Fibroblast of skin of left biceps (primary cell): ENCODE measurements at places on chromosomes 16 and 17.
A peak's percentile ranks its signal among the peaks of the same experiment; 100 is the strongest.

GRCh38 chr17:32142857-32143526 is 690 bp downstream of the RHOT1 start:
- no peak for DNase-seq

DNA sequence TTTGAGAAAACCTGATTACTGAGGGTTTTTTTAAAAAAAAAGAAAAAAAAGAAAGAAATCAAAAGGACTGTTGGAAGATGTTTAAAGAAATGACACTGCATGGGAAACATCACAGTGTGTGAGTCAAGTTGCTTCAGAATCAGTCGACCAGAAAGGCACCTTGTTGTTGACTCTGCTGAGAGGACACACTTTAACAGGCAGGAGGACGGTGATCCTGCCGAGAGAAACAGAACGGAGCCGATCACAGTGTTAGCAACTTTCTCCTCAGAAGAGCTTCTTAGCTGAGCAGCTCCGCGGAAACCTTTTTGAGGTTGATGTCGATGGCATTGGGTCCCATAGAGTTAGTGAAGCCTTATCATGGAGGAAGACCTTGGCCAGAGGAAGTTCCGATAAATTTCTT is 538.7 kb downstream of the RBFOX1 start:
- no peak for DNase-seq

- no peak for DNase-seq
Measured at GRCh38 chr17:66446419-66446818, 144.0 kb downstream of the PRKCA start.

DNA sequence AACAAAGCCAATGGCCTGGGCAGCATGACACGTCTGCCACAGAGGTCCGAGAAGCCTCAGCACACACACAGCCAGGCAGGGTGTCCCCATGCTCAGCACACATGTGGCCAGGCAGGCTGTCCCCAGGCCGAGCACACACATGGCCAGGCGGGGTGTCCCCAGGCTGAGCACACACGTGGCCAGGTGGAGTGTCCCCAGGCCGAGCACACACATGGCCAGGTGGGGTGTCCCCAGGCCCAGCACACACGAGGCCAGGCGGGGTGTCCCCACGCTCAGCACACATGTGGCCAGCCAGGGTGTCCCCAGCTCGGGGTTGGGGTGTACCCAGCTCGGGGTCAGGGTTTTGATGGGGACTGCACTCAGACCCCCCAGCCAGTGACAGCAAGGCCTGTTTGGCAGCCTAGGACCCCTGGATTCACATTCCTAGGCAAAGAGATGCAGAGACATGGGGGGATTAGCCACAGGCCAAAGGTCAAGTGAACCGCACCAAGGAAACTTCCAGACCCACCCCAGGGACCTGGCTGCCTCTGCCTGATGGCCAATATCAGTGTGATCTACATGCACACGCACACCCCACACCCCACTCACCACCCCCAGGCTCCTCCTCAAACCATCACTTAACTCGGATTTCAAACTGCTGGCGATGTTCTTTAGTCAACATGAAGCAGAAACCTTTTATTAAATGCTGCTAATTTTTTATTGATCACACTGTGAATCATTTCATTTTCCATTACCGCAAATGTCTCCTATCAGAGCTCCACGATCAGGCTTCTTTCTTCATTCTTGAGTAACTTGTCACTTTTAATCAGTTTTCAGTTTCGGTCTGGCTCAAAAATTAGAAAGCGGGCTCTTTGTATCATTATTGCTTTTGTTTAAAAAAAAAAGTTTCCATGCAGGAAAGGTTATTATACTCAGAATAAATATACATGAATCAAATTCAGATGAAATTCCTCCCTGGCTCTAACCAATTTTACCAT is 111.4 kb downstream of the ZNF423 start:
- no peak for DNase-seq

DNA sequence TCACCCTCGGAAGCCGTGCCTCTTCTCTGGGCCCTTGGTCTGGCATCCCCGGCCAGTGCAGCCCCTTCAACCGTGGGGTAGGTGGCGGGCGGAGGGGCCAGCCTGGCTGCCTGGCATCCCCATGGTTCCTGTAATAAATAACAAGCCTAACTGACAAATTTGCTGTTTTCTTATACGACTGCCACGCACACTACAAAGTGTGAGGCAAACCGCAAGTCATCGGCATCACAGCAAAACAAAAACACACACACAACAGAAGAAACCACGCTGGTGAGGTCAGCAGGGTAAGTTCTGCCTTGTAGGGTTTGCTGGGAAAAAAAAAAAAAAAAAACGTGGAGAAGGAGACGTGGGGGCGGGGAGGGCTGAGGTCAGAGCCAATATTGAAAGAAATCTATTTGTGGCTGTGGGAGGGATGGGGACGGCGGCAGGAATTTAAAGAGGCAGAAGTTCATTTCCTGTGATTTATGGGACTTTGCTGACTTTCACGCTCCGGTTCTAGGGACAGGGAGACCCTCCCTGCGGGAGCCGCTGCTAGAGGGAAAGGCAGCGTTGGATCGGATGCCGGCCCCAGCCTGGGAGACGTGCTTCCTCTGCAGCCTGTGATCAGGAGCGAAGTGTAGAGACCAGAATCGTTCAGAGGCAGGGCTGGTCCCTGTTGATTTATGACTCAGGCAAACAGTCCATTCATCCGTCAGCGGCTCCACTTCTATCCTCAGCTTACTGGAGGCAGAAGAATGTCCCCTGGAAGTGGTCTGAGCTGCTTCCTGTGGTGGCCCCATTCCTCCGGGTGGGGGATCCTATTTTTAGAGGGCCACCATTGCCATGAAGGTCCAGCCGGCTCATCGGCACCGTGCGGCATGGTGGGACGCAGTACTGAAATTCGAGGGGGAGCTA is 162.8 kb downstream of the FOXL1 start:
- peak; percentile 50 for DNase-seq

DNA sequence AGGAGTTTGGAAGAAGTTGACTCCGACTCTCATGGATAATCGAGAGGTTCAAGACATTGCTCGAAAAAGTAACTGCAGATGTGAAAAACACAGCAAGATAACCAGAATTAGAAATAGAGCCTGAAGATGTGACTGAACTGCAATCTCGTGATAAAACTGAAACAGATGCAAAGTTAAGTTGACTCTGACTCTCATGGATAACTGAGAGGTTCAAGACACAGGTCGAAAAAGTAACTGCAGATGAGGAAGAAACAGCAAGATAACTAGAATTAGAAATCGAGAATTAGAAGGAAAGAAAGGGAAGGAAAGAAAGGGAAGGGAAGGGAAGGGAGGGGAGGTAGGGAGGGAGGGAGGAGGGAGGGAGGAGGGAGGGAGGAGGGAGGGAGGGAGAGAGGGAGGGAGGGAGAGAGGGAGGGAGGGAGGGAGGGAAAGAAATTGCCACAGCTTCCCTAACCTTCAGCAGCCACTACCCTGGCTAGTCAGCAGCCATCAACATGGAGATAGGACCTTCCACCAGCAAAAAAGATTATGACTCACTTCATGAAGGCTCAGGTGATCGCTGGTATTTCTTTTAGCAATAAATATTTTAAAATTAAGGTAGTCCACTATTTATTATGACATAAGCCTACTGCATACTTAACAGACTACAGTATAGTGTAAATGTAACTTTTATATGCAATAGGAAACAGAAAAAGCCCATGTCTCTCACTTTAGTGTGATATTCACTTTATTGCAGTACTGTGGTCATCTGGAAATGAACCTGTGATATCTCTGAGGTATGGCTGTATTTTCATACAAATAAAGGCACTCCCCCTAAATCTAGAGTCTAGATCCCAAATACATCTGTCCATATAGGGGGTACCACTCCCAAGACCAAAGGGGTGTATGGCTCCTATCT is 68.3 kb downstream of the KANSL1 start:
- DNase-seq, result no peak

- no peak for DNase-seq
Measured at GRCh38 chr17:43400943-43401717, 2.3 kb downstream of the ARL4D start.

GRCh38 chr16:73047536-73048291 is at the start of gene ZFHX3:
TSS of gene ZFHX3 (minus strand) at chr16:73048128. CDS start at chr16:72960145, 87,983 bp downstream.
- no peak for DNase-seq

- DNase-seq, result no peak
Measured at GRCh38 chr17:38350035-38350434, 1.6 kb upstream of the SOCS7 start.

GRCh38 chr16:2149630-2150417 is 1.4 kb downstream of the RAB26 start:
- no peak for DNase-seq

GRCh38 chr17:33086878-33087277 is 95.2 kb downstream of the SPACA3 start:
- no peak for DNase-seq

GRCh38 chr17:83079352-83079747 is at the start of gene METRNL:
TSS of gene METRNL (plus strand) at chr17:83079609. CDS start at chr17:83079816, 207 bp downstream.
- peak; percentile 29 for DNase-seq

GRCh38 chr17:6374761-6375312 is 60.1 kb downstream of the AIPL1 start:
- no peak for DNase-seq

- DNase-seq, result no peak
Measured at GRCh38 chr17:21538615-21539014, 153.7 kb upstream of the KCNJ18 start.

DNA sequence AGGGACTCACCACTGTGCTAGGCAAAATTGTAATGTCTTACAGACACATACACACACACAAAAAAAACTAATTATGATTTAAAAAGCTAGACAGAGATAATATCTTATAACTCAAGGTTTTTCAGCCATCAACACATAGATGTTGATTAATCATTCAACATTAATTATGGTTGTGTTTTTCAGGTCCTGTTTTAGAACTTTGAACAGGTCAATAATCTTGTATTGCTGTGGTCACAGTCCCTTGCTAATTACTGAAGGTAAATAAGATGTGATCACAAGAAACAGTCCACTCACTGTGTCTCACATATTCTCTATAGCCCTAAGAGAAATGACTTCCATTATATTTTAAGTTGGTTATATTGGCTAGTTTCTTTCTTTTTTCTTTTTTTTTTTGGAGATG is 32.4 kb upstream of the TENT4B start:
- no peak for DNase-seq

DNA sequence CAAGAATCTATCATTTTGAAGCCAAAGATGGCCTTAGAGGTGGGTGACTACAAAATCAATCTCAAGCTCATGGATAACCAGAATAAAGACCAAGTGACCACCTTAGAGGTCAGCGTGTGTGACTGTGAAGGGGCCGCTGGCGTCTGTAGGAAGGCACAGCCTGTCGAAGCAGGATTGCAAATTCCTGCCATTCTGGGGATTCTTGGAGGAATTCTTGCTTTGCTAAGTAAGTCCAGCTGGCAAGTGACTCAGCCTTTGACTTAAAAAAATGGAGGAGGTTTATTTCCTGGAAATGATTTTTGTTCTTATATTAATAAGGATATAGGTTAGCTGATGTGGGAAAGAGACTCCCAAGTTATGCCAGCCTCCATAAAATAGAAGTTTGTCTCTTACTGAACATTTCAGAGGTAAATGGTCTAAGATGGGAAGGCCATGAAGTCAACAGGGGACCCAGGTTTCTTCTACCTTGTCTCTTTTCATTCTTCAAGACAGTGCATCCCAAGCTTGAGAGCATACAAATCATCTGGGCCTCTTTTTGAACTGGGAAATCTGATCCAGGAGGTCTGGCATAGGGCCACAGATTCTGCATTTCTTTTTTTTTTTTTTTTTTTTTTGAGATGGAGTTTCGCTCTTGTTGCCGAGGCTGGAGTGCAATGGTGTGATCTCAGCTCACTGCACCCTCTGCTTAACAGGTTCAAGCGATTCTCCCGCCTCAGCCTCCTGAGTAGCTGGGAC is 19.8 kb upstream of the TANGO6 start:
- DNase-seq, result peak; percentile 85

- DNase-seq, result no peak
Measured at GRCh38 chr17:5621026-5621425, 36.7 kb upstream of the NLRP1 start.

DNA sequence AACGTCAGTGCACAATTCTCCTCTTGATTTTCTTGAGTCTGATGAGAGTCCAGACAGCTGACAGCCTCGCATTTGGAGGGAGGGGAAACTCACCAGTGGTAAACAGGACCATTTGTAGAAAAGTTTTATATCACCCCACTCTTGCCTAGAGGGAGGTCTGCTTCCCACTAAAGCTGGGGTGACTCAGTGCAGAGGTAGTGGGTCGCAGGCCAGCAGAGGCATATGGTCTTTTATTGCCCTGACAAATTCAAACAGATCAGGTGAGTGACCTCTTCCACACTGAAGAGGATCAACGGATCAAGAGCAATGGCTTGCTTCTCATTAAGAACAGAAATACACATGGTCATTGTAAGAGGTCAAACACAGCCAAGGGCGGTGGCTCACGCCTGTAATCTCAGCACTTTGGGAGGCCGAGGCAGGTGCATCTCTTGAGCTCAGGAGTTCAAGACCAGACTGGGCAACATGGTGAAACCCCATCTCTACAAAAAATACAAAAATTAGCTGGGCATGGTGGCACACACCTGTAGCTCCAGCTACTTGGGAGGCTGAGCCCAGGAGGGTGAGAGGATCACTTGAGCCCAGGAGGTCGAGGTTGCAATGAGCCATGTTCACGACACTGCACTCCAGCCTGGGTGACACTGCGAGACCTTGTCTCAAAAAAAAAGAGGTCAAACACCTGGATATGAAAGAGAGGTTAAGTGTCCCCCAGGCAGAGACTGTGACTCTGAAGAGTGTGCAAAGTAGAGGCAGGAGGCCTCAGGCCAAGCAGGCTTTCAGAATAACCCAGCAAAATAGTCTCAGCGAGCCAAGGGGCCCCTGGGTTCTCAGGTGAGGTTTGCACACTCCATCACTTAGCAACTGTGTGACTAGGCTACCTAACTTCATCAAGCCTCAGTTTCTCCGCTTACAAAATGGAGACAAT is 56.5 kb upstream of the ERN1 start:
- no peak for DNase-seq

DNA sequence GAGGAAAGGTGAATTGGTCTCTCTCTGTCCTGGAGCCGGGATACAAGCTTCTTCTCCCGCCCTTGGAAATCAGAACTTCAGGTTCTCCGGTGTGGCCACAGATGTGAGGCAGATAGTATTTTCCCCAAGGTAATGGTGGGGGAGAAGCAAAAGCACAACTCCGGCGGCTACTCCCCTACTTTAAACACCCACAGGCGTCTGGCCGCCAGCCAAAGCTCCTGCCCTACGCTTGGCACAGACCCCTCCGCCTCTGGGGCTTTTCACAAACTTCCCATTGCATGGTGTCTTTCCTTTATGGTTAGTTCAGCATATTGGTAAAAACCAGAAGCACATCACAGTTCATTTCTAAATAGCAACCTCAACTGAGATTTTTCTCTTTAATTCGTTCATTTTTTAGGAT is 39.4 kb upstream of the B4GALNT2 start:
- DNase-seq, result no peak
